Stimulated activated CD4-positive, alpha-beta T cell treated with anti-CD3 and anti-CD28 coated beads, Interleukin-15, amount 100 ng/mL, for 1 hour (primary cell): ENCODE measurements at places on chromosomes 2 and 18.

GRCh38 chr18:57441071-57441794 lies 6.1 kb downstream of the ONECUT2 start:
- no peak for DNase-seq

DNA sequence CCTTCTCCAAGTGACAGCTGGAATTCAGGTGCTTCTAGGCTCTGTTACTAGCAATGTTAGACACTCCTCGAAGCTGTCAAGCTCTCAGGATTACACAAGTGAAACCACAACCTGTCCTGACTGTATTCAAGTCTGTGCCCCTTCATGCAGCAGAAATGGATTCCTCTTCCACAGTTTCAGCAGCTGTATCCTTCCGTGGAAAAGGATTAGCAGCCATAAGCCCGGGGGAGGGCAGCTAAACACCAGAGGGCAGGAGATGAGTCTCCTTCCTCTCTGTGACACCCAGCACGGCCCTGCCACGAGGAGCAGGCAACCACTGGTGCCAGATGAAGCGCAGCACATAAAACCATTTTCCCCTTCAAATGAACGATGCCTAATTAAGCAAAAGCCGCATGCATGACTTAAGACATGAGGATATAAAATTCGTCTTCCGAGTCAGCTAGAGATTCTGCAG lies 1.2 kb downstream of the ST3GAL5 start:
- peak; percentile 27 for DNase-seq

DNA sequence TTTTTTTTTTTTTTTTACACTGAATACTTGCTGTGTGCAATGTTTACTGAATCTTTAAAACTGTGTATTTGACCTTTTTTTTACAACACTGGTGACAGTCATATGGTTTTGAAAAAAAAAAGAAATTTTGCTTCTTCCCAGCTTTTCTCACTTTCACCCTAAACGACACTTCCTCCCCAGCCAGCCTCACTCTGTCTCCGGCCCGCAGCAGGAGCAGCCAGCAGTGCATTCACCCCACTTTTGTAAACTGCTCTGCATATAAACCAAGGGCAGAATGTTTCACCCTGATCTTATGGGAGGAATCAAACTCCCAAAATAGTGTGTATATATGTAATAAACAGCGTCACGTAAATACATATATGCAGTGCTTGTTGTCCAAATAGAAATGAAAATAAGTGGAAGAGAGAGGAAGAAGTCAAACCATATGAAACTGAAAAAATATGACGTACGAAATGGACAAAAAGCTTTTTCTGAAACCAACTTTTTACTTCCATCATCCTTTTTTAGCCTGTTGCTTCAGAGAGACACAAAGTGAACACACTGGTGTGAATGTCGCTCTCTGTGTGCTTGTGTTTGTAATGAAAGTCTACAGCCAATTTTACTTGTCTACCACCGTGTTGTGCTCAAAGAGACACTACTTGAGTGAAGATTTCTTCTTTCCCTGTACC lies 54.2 kb downstream of the ZCCHC2 start:
- no peak for DNase-seq

DNA sequence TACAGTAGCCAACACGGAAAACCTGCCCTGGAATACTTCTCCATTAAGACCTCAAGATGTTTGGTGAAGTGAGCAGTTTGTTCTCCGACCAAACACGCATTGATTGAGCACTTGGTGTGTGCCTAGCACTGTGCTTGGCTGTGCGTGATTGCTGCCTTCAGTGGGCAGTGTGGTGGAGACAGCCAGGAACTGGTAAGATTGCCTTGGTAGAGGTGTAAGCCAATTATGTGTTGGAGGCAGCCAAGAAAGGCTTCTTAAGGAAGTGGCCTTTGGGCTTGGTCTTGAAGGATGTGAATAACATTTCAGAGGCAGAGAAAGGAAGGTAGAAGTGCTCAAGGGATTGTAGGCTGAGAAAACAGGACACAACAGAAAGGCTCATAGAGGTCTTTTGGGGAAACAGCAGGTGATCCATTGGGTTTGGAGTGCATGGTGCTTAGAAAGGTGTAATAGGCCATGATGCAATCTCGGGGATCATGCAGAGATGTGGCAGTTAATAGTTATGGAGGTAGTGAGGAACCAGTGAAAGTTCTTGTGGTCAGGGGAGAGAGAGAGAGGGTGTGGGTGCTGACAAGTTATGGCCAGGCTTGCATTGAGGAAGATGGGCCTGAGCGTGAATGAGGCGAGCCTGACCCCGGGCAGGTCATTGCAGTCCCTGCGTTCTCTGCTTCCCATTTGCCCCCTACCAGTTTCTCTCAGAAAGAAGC lies 6.3 kb downstream of the B3GNT2 start:
- no peak for DNase-seq

DNA sequence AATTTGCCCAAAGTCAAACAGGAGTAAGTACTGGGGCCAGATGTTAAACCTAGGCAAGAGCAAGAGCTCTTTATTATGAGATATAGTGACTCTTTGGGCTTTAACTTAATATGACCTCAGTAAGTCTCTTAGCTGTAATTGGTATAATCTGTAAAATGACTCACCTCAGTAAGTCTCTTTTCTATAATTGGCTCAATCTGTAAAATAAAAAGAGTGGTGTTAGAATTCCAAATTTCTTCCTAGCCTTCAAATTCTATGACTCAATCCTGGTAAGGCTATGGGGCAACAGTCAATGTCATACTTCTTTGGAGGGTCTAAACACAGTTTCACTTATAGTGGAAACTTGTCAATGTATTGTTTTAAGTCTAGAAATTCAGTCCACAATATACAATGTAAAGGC lies 1608.9 kb upstream of the PIK3C3 start:
- DNase-seq: no peak

DNA sequence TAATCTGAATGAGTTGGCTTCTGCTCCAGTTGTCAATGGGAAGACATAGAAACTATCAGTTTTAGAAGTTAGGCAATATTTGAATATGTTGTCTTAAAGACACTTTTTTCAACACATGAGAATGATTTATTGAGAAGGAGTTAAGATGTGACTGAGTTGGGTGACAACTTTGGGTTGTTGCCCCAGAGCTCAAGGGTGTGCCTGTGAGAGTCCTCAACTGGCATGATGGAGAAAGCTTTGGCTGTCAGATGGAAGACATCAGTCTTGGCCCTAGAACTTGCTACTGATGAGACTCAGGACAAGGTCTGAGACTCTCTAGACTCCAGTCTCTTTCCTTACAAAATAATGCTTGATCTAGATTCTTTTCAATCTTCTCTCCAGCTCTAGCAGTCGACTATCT lies 69.0 kb upstream of the CTAGE1 start:
- DNase-seq: no peak

GRCh38 chr2:152407204-152407721 lies 72.3 kb downstream of the FMNL2 start:
- DNase-seq: no peak

DNA sequence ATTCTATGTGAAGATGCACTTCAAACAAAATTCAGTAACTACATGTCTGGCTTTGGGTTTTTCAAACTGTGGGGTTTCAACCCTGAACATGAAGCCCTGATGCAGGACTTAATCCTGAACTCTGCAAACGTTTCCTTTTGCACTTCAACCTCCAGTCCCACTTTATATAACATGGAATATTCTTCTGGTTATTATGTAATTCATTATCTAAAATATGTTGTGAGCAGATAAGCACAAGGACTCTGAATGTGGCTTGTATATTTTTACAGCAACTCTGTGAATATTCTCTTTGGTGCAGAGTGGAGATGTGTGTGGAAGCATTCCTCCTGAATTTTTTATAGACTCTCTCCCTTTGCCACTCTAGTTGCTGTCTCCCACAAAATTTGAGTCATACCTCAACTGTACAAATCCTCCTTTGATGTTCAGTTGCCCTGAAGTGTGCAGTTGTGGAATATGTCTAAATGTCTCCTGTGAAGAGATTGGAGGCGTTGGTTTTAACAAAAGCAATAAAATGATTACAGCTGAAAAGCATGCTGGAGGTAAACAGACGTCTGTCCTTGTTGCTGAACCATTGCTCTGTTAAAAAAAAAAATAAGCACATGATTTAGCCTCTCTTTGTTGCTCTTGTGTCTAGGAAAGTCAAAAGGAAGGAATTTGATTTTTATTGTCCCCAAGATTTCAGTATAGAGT lies 205.1 kb upstream of the NRP2 start:
- no peak for DNase-seq

GRCh38 chr2:199679883-199680282 lies 171.1 kb downstream of the FTCDNL1 start:
- no peak for DNase-seq

GRCh38 chr2:11073251-11073650 lies 82.0 kb upstream of the SLC66A3 start:
- no peak for DNase-seq

DNA sequence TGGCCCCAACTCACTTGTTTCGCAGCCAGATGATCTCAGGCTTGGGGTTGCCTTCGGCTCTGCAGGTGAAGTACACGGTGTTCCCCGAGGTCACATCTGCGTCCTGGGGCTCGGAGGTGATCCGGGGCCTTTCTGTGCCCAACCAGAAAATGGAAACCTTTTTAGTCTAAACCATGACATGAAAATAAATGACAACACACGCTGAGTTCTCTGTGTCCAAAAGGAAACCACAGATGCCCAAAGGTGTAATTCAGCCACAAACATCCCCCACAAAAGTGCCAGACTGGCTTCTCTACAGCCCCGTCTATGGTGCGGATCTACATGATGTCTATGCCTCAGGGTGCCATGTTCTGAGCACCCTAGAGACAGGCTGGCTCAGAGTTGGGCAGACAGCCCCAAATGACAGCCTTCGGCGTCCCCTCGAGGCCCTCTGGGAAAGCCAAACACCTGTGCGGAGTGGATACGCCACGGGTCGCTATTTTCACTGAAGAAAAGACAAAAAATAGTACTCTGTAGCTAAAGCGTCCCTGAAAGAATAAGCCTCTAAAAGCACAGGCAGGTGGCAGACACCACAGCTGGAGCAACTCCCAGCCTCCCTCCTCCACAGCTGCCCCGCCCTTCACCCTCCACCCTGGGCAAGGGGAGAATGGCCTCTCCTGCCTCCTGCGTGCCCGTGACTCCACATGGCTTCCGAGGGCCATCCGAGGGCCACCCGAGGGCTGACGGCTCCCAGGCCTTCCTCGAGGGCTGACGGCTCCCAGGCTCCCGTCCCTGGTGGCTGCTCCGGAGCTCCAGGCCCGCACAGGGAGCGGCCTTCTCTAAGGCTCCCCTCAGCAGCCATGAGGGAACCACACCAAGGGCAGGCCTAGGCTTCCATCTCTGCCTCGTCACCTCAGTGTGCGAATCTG lies 67.1 kb downstream of the PXDN start:
- DNase-seq: no peak

- DNase-seq: no peak
Measured at GRCh38 chr2:199703199-199703598, 147.8 kb downstream of the FTCDNL1 start.

DNA sequence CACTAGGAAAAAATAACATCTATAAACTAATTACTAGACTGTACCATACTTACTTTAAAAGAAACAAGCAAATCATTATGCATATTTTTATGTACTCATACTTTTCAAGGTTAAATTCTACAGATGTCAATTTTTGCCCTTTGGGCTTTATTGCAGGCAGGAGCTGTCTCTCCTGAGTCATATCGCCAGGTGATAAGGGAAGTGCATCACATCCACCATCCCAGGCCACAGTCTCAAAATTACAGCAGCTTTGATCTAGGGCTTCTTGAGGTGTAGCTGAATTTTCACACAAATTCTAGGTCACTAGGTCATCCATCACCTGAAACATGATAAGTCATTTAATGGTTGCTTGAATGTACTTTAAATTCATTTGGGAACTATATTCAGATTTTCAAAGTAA lies 38.4 kb upstream of the FRZB start:
- DNase-seq: no peak

DNA sequence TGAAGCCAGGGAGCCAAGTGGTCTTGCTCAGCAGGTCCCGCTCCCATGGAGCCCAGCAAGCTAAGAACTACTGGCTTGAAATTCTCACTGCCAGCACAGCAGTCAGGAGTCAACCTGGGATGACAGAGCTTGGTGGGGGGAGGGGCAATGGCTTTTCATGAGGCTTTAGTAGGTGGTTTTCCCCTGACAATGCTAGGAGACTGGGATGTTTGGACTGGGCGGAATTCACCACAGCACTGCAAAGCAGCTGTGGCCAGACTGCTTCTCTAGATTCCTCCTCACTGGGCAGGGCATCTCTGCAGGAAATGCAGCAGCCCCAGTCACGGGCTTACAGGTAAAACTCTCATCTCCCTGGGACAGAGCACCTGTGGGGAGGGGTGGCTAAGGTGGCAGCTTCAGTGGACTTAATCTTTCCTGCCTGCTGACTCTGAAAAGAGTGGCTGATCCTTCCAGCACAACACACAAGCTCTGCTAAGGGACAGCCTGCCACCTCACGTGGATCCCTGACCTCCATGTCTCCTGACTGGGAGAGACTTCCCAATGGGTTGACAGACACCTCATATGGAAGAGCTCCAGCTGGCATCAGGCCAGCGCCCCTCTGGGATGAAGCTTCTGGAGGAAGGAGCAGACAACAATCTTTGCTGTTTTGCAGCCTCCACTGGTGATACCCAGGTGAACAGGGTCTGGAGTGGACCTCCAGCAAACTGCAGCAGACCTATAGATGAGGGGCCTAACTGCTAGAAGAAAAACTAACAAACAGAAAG lies 349.7 kb upstream of the ST6GAL2 start:
- DNase-seq: no peak

DNA sequence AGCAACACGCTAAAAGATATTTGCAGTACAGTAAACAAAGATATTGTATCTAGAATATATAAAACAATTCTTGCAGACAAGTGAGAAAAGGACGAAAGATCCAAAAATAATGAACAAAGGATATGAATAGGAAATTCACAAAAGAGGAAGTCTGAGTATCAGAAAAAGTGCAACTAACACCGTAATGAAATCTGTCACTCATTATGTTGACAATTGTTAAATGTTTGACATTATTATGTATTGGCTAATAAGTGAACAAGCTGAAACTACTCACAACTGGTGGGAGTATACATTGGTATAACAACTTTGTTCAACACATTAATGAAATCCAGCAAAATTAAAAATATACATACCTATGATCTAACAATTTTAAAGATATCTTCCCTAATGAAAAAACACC lies 36.7 kb upstream of the ASXL3 start:
- no peak for DNase-seq

GRCh38 chr2:15048000-15048399 lies 415.5 kb downstream of the LRATD1 start:
- DNase-seq: no peak

GRCh38 chr2:179412112-179412511 lies 147.5 kb upstream of the SESTD1 start:
- DNase-seq: no peak

DNA sequence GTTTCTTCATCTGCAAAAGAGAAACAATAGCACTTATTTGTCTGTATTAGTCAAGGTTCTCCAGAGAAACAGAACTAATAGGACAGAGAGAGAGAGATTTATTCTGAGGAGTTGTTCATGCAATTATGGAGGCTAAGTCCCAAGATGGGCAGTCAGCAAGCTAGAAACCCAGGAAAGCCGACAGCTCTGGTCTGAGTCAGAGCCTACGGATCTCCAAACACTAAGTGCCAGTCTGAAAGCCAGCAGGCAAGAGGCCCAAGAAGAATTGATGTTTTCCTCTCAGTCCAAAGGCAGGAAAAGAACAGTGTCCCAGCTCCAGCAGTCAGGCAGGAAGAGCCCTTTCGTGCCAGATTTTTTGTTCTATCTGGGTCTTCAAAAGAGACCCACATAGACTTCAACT lies 36.5 kb upstream of the SLC66A3 start:
- no peak for DNase-seq
